ENCODE measurements at places on chromosomes 5 and 9. TPM values are rescaled to one million over a fixed set of nuclear protein-coding genes. Genes with fewer than 3 reads are reported as not detected.

Gene MEIKIN
- total RNA-seq = not detected

GRCh38 chr5:122153774-122154173, 24.4 kb downstream of the ZNF474 start:
- DNase-seq = no peak

DNA sequence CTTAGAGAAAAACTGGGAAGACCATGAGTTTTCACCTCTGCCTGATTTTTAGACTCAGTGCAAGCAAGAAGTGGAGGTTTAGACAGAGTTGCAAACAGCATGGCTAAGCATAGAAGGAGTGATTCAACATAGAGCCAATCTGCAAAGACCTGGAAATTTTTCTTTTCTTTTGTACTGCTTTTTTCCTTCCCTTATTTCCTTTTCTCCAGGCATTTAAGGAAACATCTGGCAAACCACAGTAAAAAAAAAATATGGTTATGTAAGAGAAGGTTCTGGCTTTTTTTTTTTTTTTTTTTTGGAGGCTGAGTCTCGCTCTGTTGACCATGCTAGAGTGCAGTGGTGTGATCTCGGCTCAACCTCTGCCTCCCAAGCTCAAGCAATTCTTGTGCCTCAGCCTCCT, 16.6 kb upstream of the DCAF12 start:
- DNase-seq = no peak

GRCh38 chr9:12185856-12186255, 507.3 kb upstream of the TYRP1 start:
- no peak for DNase-seq

DNA sequence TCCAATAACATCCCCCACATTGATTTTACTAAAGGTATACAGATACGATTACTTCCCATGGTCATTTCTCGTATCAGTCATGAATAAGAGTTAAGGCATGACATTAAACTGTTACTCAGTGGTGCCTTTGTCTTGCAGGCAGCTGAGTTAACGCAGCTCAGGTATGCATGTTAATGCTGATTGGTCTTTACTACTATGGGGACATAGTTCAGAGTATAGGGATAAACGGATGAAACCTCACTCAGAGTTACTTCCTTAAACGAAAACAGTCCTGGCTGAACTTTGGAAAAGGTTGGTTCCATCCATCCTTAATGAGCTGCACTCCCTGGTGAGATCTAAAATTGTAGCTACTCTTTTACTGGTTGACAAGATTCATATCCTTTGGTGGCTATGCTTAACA, 87.0 kb downstream of the ACTL7B start:
- DNase-seq = no peak
